ENCODE measurements at places on chromosomes 7 and 10. TPM values are rescaled to one million over a fixed set of nuclear protein-coding genes. Genes with fewer than 3 reads are reported as not detected.
A peak's percentile ranks its signal among the peaks of the same experiment; 100 is the strongest.

TYW1 gene
- total RNA-seq: 25.7 TPM

LBX1 gene
- not detected for total RNA-seq

PAPOLB gene
- total RNA-seq: not detected

SFMBT2 gene
- 21.2 TPM for total RNA-seq

GSTO2 gene
- total RNA-seq: 1.7 TPM

DRGX gene
- total RNA-seq: not detected

C10orf143 gene
- total RNA-seq: 7.7 TPM

CDHR3 gene
- total RNA-seq: 38.2 TPM

SEC61A2 gene
- total RNA-seq: 25.2 TPM

- no peak for DNase-seq
- peaks cover 9% of the 10 kb centered on the region for H3K4me1 ChIP-seq
- no peak overlapping the region for H3K4me3 ChIP-seq
- no peak overlapping the region for H3K27ac ChIP-seq
These were observed 19.3 kb downstream of the AOC1 start for GRCh38 chr7:150871601-150872000.

- no peaks in the 10 kb centered on the region for H3K27me3 ChIP-seq
- no peak overlapping the region for H3K27ac ChIP-seq
- peak; percentile 4 for DNase-seq
These were observed 521.7 kb downstream of the ADRA2A start for GRCh38 chr10:111598433-111599059.

GRCh38 chr7:105952917-105953595 lies 10.0 kb upstream of the CDHR3 start:
- H3K4me3 ChIP-seq: no peak overlapping the region
- no peaks in the 10 kb centered on the region for H3K27me3 ChIP-seq
- no peaks in the 10 kb centered on the region for H3K36me3 ChIP-seq
- H3K4me1 ChIP-seq: no peaks in the 10 kb centered on the region
- DNase-seq: no peak
- H3K27ac ChIP-seq: no peak overlapping the region

GRCh38 chr10:122740640-122741039 lies 41.0 kb upstream of the C10orf120 start:
- H3K27ac ChIP-seq: no peak overlapping the region
- DNase-seq: no peak
- H3K27me3 ChIP-seq: no peaks in the 10 kb centered on the region
- H3K4me3 ChIP-seq: no peak overlapping the region

GRCh38 chr10:74314166-74314565 lies 163.1 kb downstream of the ADK start:
- DNase-seq: peak; percentile 10
- no peaks in the 10 kb centered on the region for H3K4me1 ChIP-seq
- no peaks in the 10 kb centered on the region for H3K27me3 ChIP-seq
- H3K27ac ChIP-seq: peak overlapping the region; percentile 41
- peaks cover 13% of the 10 kb centered on the region for H3K36me3 ChIP-seq

DNA sequence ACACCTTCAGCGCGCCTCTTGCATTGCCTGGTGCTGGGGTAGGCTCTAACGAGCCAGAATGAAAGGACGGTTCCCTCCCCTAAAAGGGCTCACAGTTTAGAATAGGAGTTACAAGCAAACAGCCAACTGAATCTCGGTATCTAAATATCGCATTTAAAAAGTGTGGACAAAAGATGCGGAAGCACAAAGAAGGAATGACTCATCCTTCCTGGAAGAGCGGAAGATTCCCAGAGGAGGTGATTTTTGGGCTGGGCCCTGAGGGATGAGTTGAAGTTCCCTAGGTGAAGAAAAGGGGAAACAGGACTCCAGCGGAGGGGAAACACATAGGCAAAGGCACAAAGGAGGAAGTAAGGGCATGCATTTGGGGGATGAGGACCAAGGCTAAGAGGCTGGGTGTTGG lies 29.9 kb downstream of the SRRM3 start:
- H3K4me3 ChIP-seq: no peak overlapping the region
- H3K27ac ChIP-seq: no peak overlapping the region
- peaks cover 5% of the 10 kb centered on the region for H3K4me1 ChIP-seq
- no peak for DNase-seq

DNA sequence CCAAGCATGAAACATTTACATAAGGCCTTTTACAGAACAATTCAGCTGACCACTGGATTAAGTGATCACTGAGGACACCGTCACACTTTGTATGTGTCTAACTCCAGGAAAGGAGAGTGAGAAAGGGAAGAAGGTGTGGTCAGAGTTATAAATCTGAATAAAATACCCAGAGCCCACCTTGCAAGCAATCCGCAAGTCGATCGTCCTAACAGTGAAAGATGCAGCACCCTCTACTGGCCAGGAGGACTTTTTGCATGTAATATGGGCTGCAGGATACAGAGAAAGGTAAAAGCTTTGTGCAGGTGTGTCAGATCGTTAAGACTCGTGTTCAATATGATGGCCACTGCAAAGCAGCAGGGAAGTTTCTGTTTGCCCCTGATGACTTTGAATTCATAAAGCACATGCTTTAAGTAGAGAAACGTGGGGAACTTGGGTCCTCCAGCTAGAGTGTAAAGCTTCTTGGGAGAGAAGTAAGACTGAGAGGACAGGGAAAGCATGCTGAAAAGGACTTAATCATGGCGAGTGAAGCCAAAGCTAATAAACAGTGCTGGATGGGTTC lies 68.5 kb upstream of the BMPER start:
- no peaks in the 10 kb centered on the region for H3K36me3 ChIP-seq
- no peaks in the 10 kb centered on the region for H3K4me1 ChIP-seq
- no peak overlapping the region for H3K27ac ChIP-seq

- H3K4me1 ChIP-seq: no peaks in the 10 kb centered on the region
- H3K27me3 ChIP-seq: no peaks in the 10 kb centered on the region
- no peak for DNase-seq
- H3K36me3 ChIP-seq: no peaks in the 10 kb centered on the region
- H3K4me3 ChIP-seq: no peak overlapping the region
These were observed 322.8 kb downstream of the POM121L12 start for GRCh38 chr7:53358269-53358668.

GRCh38 chr10:106474876-106475275 lies 689.6 kb downstream of the SORCS1 start:
- H3K27me3 ChIP-seq: no peaks in the 10 kb centered on the region
- H3K4me3 ChIP-seq: no peak overlapping the region
- H3K36me3 ChIP-seq: no peaks in the 10 kb centered on the region

- no peak for DNase-seq
- H3K27ac ChIP-seq: no peak overlapping the region
- H3K4me3 ChIP-seq: no peak overlapping the region
- H3K4me1 ChIP-seq: no peaks in the 10 kb centered on the region
These were observed 240.8 kb downstream of the KIF20B start for GRCh38 chr10:89942217-89942616.

GRCh38 chr7:27095897-27096767 lies at the start of gene HOXA1:
Gene HOXA1 (minus strand): TSS chr7:27096000. CDS start chr7:27095912, 88 bp downstream.
- peaks cover 23% of the 10 kb centered on the region for H3K4me1 ChIP-seq
- H3K27me3 ChIP-seq: peaks cover 17% of the 10 kb centered on the region
- peak within 1 kb of the TSS; percentile 76 for H3K4me3 ChIP-seq
- no peaks in the 10 kb centered on the region for H3K36me3 ChIP-seq

- DNase-seq: no peak
- peaks cover 68% of the 10 kb centered on the region for H3K36me3 ChIP-seq
- H3K4me1 ChIP-seq: no peaks in the 10 kb centered on the region
- H3K4me3 ChIP-seq: no peak overlapping the region
- H3K27me3 ChIP-seq: no peaks in the 10 kb centered on the region
These were observed 23.0 kb downstream of the ZNF518A start for GRCh38 chr10:96153070-96153469.

GRCh38 chr7:1979591-1980560 lies 252.9 kb downstream of the MAD1L1 start:
- no peak overlapping the region for H3K27ac ChIP-seq
- H3K4me3 ChIP-seq: no peak overlapping the region
- DNase-seq: no peak
- H3K4me1 ChIP-seq: no peaks in the 10 kb centered on the region
- no peaks in the 10 kb centered on the region for H3K27me3 ChIP-seq

DNA sequence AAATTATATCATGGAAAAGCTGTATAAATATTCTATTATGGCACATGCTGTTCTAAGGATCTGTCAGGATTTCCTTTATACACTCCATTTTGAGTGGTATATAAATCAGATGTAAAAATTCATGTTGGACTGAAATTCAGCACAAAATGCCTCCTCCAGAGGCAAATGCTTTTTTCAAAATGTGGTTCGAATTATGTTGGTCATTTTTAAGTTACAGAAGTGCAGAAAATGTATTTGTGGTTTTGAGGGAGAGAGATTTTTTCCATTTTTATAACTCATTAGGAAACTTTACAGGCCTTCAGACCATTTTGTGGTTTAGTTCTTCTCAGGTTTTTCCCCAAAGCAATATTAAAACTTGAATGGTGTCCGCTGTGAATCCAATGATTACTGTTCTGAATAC lies 2.9 kb downstream of the PPP1R3A start:
- H3K27me3 ChIP-seq: no peaks in the 10 kb centered on the region
- H3K4me3 ChIP-seq: no peak overlapping the region
- no peak overlapping the region for H3K27ac ChIP-seq
- no peaks in the 10 kb centered on the region for H3K4me1 ChIP-seq

- H3K27ac ChIP-seq: no peak overlapping the region
- H3K4me3 ChIP-seq: no peak overlapping the region
- no peaks in the 10 kb centered on the region for H3K36me3 ChIP-seq
These were observed 26.7 kb upstream of the ABLIM1 start for GRCh38 chr10:114684822-114685209.

DNA sequence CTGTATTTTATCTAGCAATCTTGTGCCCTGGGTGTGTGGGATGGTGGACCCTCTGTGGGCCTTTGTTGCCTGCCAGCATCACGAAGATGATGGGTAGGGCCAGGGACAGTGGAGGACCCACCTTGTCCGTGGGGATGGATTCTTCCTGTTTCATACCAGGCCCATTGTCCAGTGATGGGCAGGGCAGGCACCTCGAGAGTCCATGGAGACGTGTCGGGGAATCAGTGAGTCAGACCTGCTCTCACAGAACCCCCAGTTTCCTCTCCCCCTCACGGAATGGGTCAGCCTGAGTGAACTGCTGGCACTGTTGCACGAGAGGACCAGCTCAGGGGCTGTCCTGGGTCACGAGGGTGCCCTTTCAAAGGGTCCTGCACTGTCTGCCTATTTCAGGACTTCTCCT lies 401.2 kb downstream of the RPS24 start:
- H3K4me3 ChIP-seq: no peak overlapping the region
- no peak overlapping the region for H3K27ac ChIP-seq
- no peaks in the 10 kb centered on the region for H3K4me1 ChIP-seq
- H3K27me3 ChIP-seq: peaks cover 2% of the 10 kb centered on the region
- no peaks in the 10 kb centered on the region for H3K36me3 ChIP-seq

DNA sequence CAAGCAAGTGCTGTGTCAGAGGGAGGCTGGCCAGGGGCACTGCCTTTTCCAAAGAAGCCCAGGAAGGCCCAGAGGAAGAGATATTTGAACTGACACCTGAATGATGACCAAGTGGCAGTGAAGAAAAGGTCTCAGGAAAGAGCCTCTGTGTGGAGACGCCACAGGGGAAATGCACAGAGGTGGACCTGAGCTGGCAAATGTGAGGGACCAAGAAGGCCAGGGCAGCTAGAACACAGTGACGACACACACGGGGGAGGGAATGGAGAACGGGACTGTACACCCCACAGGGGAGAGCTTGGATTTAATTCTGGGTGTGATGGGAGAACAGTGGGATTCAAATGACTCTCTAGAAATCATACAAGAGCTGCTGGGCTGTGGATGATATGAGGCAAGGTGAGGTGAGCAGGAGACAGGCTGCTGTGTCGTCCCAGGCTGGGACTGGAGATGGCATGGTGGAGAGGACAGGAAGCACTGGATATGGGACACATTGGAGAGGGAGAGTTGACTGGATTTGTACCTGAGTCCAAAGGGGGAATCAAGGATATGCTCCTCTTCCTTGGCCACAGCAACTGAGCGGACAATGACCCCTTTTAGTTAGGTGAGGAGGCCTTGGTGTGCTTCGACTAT lies 84.2 kb upstream of the DDC start:
- H3K4me3 ChIP-seq: no peak overlapping the region
- DNase-seq: no peak
- no peaks in the 10 kb centered on the region for H3K4me1 ChIP-seq

GRCh38 chr10:70770001-70770400 lies 15.2 kb downstream of the TBATA start:
- no peaks in the 10 kb centered on the region for H3K27me3 ChIP-seq
- H3K27ac ChIP-seq: no peak overlapping the region
- H3K36me3 ChIP-seq: no peaks in the 10 kb centered on the region
- H3K4me1 ChIP-seq: no peaks in the 10 kb centered on the region

DNA sequence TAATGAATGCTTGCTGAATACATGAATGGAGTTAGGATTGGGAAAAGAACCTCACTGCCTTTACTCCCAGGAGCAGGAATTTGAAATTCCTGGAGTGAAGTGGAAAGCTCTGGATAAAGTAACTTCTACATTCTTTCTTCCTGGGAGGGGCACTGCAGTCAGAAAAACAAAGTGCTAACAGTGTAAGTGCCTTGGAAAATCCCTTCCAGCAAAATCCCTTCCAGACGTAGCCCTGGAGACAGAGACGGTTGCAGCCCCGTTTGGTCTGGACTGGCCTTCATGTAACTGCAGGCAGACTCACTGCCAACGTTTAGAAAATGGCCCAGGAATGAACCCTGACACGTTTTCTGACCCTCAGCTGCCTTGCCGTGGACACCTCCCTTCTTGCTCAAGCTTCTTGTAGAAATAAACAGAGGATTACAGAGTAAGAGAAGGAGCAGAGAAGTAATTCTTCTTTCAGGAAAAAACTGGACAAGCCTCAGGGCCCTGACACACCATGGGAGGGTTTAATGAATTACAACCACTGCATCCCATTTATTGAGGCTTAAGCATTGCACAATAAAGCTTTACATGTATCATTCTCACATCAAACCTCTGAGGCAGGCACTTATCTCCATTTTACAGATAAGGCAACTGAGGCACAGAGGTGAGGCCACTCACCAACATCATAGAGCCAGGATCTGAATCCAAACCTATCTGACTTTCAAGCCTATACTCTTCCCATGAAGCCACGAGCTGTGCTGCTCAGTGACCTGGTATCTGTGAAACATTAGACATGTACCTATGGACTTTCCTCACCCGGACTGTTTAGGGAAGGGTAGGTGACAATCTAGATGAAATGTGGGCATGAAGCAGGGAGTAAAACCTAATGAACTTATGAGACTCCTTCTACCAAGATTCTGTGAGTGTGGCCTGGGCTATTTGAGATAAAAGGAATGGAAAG lies 7.8 kb downstream of the ITPRIP start:
- peak overlapping the region; percentile 83 for H3K27ac ChIP-seq
- no peaks in the 10 kb centered on the region for H3K27me3 ChIP-seq
- no peak for DNase-seq
- H3K36me3 ChIP-seq: peaks cover 11% of the 10 kb centered on the region
- H3K4me1 ChIP-seq: peaks cover 93% of the 10 kb centered on the region

GRCh38 chr10:17151716-17152115 lies 22.1 kb upstream of the CUBN start:
- no peak overlapping the region for H3K4me3 ChIP-seq
- no peaks in the 10 kb centered on the region for H3K27me3 ChIP-seq
- DNase-seq: no peak
- H3K36me3 ChIP-seq: no peaks in the 10 kb centered on the region

GRCh38 chr10:98384531-98385133 lies 30.4 kb downstream of the PYROXD2 start:
- no peaks in the 10 kb centered on the region for H3K4me1 ChIP-seq
- DNase-seq: no peak
- H3K4me3 ChIP-seq: no peak overlapping the region
- H3K27ac ChIP-seq: no peak overlapping the region
- H3K36me3 ChIP-seq: no peaks in the 10 kb centered on the region

- no peaks in the 10 kb centered on the region for H3K36me3 ChIP-seq
- no peak for DNase-seq
- no peak overlapping the region for H3K4me3 ChIP-seq
- no peak overlapping the region for H3K27ac ChIP-seq
- H3K4me1 ChIP-seq: no peaks in the 10 kb centered on the region
- no peaks in the 10 kb centered on the region for H3K27me3 ChIP-seq
These were observed 375.9 kb downstream of the BMPER start for GRCh38 chr7:34281260-34281659.

Measured in CD4-positive, CD25-positive, alpha-beta regulatory T cell (primary cell).